ENCODE measurements at places on chromosomes 4 and X.
A peak's percentile ranks its signal among the peaks of the same experiment; 100 is the strongest.

- no peak for DNase-seq
These were observed 11.6 kb upstream of the PYURF start for GRCh38 chr4:88535090-88535755.

DNA sequence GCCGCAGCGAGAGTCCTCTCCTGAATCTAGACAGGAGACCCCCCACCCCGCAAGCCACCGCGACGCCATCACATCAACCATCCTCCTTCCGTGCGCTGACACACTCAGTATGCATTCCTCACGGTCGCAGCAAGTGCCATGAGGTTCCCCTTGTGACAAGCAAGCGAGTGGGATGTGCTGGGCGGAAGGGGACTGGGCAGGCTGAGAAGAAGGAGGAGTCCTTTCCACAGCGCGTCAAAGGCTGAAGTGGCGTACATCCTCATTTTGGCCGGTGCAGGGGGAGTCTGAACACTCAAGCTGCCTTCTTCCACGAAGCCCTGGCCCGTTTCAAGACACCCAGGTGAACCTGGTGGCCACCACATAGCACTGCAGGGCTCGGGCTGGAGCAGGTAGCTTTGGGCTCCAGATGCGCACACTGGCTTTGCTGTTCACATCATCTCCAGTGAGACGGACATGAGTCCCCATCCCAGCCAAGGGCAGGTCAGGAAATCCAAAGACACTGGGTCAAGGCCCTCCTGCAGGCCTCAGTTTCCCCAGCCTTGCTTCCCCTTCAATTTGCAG lies 30.4 kb downstream of the CCNQ start:
- DNase-seq, result no peak

GRCh38 chrX:101040197-101040596 lies 11.7 kb downstream of the TRMT2B start:
- peak; percentile 10 for DNase-seq

DNA sequence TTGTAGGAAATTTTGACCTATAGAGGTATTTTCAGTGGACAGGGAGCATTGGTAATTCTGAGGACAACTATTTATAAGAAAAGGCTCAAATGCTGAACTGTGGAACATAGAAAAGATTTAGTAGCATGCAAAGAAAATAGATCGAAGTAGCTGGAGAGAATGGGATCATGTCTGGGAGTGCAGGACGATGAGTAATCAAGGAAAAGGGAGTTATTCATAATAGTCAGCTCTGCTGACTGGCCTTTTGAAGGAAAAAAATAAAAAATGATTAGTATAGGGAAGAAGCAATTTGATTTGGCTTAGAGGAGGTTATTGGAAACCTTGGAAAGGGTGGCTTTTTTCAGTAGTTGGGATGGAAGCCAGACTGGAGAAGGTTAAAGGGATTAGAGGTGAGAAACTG lies 22.9 kb upstream of the ANK2 start:
- peak; percentile 47 for DNase-seq

DNA sequence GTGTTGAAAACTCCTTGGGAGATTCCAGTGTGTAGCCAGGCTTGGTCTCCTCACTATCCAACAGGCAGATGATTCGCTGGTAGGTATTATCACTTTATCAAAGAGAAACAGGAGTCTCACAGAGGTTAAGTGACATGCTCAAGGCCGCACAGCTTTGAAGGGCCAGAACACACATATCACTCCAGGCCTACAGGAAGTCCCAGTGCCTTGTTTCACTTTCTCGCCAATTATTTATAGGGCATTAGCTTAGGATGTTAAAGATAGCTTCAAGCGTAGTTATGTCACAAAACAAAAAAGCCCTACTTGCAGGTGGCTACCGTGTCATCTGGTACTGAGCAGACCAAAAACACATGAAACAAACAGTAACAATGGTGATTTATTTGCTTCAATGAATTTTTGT lies 13.2 kb downstream of the ATP8A1 start:
- DNase-seq, result no peak

DNA sequence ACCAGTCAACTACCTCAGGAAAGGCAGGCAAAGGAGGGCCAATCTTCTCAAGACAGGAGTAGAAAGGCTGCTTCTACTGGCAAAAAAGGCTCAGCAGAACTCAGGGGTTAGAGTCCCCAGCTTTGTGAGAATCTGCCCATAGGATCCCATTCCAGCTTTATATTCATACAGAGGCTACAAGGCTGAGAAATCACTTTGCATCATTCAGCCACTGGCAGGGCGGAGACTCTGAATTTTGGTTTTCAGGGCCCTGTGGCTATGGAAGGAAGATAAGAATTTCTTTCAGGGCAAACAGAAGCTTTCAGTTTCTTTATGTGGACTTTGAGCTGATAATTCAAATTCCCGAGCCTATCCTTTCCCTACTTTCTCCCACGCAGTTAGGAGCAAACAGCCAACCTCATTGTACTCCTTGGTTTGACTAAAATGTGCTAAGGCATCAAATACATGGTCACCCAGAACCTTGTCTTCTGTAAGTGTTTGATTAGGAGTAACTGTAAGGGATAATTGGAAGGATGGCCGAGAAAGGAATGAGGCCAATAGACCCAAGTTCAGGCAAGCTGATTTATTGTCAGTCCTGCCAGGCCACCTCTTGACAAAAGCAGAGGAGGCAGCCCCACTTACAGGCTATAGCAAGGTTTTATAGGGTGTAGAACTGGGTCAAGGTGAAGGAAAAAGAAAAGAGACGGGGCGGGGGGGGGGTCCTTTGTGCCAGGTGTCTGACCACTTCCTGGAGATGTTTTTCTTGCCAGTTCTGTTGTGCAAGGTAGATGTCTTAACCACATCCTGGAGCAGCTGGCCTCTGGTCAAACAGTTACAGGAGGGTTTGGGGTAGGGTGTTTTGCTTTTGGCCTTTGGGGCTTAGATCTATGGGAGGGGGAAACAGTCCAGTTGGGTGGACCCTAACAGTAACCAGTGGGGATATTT lies 165.3 kb upstream of the PPP1R2C start:
- no peak for DNase-seq

Measured in HCEC 1CT (cell line).